ENCODE measurements at places on chromosomes 2 and 18.

DNA sequence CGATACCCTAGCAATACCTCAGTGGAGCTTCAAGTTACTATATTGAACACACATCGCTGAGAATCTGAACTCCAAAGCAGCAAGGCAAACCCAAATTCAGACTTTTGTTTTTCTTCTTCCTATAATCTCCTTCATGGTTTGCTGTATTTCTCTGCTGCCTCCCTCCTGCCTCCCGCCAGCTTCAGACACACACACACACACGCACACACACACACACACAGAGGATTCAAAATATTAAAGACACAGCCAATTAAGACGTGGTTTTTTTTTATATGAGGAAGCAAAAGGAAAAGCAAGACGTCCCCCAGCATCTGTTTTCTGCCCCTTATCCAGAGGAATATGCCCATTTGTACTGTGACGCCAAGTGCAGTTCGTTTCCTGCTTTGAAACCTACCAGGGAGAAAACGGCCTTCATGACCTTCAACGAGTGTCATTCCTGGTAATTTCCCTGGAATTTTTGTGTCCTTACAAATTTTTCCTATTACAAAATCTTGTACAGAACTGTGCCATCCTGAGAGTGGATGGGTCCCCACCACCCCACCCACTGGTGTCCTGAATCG is 547.9 kb upstream of the ID2 start:
- no peak for DNase-seq

DNA sequence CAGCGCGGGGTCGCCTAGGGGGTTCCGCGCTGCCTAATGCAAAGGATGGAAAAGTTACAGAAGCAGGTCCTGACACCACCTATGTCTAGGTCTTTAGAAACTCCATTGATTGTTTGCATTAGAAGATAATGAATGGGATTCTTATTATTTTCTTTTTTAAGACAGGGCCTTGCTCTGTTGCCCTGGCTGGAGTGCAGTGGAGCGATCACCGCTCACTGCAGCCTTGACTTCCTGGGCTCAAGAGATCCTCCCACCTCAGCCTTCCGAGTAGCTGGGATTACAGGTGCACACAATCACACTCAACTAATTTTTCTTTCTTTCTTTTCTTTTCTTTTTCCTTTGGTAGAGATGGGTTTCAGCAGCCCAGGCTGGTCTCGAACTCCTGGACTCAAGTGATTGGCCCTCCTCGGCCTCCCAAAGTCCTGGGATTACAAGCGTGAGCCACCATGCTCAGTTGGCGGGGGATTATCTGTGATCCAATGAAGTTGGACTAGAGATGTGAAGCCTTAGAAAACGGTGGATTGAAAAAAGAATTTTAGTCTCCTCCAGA is 761 bp upstream of the IDH1 start:
- no peak for DNase-seq

DNA sequence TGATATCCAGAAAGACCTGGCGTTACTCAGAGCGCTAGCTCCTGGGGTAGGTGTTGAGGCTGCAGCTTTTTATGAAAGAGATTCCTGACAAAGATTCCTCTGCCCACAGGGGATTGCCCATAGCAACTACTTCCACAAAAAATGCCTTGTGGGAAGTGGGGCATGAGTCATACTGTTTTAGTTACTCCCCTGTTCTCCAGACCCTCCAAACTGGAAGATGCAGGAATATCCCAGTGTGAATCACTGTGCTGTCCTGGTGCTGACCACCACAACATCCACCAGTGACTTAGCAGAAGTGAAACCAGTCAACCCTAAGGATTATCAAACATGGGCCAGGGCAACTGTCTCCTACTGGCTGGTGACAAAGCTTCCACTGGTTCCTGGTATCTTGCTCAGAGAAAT is 61.8 kb downstream of the CDH2 start:
- DNase-seq: no peak

DNA sequence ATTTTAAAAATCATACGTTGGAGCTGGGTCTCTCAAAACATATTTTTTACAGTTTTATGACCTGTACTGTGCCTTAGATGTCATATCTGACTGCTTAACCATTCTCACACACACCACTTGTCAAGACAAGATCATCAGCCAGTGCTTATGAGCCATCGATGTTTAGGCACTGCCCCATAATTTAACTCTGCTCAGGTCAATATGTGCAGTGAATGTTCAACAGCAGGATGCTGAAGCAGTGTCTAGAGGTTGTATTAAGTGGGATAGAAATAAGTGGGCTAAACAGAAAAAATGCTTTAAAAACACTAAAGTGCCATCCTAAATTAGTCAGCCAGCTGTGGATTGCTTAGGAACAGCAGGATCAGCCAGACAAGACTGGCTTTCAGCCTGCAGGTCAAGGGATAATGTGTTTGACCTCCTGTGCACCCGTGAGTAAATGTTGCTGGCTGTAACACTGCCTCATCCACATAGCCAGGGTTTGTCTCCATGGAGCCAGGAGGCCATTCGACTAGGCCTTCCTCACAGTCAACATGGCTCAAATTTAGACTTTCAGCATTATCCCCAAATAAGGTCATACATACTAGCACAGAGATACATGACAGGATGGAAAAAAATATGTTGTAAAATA is 139.0 kb upstream of the NXPH2 start:
- no peak for DNase-seq

DNA sequence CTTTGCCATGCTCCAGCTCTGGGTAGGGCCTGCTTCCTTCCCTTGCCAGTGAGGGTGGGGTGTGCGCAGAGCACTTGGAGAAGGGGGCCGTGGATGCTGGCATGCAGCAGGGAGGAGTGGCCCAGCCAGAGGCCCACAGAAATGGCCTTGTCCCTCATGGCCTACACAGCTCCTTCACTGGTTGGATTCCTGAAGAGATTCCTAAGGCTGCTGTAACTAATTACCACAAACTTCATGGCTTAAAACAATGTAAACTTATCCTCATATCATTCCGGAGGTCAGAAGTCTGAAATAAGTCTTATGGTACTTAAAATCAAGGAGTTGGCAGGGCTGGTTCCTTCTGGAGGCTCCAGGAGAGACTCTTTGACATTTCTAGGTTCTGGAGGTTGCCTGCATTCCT is 195.2 kb downstream of the GLI2 start:
- DNase-seq: no peak

- DNase-seq: no peak
Measured at GRCh38 chr18:75937306-75937705, 509.8 kb upstream of the SMIM21 start.

DNA sequence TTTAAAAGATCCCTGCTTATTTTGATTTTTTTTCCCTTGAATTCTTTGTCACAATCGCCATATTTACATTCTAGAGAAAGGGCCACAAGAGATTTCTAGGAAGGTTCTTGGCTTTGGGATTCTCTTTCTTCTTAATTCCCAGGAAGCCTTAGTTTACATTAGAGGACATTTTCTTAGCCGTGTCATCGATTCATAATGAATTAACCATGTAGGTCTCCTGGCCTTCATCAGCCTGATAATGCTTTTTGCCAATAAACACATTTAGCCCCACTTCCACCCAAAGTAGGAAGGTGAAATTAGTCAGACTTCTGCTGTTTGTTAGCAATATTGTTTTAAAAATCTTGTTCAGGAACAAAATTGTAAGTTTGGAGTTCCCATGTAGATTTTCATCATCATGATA is 71.3 kb upstream of the LPIN2 start:
- DNase-seq: no peak

GRCh38 chr18:24992491-24992890 is 359.5 kb downstream of the ZNF521 start:
- no peak for DNase-seq

DNA sequence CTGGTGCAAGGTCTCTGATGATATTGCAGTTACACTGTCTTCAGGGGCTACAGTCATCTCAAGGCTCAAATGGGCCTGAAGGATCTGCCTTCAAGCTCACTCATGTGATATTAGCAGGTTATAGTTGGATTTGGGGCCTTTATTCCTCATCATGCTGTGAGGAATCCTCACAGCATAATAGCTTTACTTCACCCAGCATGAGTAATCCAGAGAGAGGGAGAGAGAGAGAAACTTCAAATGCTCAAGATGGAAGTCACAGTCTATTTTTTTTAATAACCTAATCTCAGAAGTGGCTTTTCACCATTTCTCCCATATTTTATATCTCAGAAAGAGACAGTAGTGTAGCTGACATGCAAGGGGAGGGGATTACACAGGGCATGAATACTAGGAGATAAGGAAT is 658.7 kb downstream of the EPHA4 start:
- DNase-seq: no peak

GRCh38 chr2:220458051-220458450 is 830.6 kb downstream of the SLC4A3 start:
- no peak for DNase-seq

DNA sequence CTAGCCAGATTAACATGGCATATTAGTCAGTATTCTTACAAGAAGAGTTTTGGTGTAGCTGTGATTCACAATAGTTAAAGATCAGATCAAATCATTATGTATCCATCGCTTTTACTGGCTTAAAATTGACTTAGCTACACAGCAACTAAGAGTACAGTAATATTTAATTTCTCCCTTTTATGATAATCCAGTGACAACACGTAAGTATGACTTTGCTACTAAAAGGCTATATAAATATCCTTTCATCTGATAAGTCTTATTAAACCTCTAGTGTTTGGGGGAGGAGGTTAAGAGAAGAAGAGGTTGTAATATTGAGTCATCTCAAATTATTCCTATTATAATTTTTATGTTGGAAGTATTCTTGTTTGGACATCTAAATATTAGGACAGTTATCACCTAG is 51.0 kb downstream of the KCNG3 start:
- DNase-seq: no peak

GRCh38 chr2:235642446-235643098 is 148.7 kb downstream of the AGAP1 start:
- no peak for DNase-seq

GRCh38 chr18:24677011-24677410 is 216.6 kb downstream of the HRH4 start:
- DNase-seq: no peak

DNA sequence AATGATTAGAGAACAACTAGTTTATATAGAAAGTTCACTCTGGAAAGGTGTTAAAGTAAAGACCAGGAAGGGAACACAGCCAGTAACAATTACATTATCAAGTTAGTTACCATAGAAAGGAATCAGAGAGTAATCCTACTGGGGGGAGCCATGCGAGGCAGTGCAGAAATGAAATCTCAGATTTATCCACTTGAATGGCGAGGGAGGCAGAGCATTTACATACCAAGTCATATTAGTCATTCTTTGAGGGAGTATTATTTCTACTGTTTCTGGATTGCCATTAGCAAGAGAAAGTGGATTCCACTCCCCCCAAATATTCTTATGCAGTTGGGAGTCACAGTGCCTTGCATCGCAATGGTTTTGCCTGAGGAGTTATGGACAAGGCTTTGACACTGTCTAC is 472.7 kb upstream of the TRIB2 start:
- no peak for DNase-seq

Data from HAP-1 (cell line).